ENCODE measurements at places on chromosomes 11 and 22.

- no peak for DNase-seq
Observed at GRCh38 chr11:69253028-69253427, 40.9 kb upstream of the MYEOV start.

- no peak for DNase-seq
Observed at GRCh38 chr11:36743039-36743438, 145.0 kb upstream of the RAG2 start.

DNA sequence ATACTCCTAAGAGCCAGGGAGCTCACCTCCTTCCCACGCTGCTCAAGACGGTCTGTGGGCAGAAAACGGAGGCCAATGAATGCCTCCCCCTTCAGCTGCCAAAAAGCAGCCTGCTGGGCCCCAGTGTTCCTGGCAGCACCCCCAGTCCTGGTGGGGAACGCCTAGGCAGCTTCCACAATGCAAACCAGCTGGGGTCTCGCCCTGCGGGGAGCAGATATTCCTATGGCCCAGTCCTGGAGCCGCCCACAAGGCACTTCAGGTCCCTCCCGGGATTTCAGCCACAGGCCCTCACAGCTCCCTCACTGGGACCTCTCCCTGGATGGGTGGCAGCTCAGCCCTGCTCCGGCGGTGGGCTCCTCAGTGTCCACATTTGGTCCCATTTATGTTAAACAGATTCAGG is 29.2 kb downstream of the A4GALT start:
- no peak for DNase-seq

DNA sequence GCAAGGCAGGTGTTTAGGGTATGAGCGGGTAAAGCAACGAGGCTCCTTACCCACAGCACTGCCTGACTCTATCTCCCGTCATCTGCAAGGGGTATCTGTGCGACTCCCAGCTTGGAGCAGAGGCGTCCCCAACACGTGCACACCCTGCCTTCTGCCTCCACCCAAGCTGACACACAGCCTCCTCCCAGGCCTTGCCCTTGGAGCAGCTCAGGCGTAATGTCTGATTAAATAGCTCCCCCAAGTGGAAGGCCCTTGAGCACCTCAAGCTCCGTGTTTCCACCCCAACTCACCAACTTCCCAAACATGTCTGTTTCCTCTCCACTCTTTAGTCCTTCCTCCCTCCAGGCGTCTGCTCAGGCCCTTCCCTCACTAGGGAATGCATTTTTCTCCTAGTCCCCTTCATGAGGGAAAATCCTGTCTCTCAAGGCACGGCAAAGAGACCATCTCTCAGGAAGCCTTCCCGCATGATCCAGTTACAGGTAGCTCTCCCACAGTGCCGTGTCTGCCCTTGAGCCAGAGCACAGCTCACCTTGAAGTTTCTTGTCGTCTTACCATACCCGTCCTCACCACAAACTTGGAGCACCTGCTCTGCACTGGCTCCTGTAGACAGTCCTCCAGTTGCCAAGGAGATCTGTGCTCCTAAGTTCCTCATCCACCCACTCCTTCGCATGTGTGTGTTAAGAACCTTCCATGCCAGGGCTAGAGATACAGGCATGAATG is 15.8 kb downstream of the CYB5R2 start:
- DNase-seq: no peak

DNA sequence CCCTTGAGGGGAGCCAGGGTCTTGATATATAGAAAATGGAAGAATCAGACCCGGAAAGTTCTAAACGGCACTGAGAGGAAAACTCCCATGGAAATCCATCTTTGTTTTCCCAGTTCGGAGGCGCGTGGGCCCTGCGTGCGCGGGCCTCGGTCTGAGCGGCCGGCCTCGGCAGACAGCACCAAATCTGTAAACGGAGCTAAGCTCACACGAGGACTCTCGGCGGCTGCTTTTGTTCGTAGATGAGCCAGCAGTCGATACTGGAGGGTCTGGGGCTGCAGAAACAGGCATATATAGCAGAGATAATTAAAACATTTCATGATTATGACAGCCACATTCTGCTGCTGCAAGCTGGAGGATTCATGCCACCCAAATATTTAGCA is 68.5 kb upstream of the PPARA start:
- DNase-seq: no peak

- no peak for DNase-seq
Observed at GRCh38 chr11:47105974-47106373, 70.7 kb downstream of the ARFGAP2 start.

DNA sequence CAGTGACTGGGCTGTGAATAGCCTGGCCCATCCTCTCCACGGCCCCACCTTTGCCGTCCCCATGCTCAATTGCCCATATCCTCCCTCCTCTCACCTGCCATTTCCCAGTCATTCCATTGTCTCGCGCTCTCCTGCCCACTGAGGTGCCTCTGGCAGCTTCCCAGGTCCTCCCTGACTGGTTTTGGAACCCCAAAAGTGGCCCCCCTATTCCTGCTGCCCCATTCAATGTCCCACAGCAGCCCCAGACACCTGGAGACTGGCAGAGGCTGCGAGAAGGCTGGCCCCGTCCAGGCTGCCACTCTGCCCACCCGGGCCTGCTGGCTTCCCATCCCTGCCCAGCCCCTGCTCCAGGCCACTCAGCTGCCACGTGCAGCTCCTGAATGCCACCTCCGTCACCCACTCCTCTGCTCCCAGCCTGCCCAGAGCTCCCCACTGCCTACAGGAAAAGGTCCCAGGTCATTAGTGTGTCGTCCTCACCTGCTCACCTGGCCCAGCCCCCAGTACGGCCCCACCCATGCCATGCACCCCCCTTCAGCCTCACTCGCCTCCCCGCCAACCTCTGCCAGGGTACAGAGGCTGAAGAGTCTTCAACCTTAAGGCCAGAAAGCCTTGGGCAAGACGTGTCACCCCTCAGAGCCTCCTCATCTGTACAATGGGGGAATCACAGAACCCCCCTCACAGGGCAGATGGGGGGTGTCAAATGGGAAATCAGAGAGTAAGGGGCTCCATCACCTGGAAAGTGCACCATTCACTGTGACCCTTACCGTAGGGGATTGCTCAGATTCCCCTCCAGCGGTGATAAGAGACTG is 37.5 kb downstream of the KCNJ4 start:
- no peak for DNase-seq

DNA sequence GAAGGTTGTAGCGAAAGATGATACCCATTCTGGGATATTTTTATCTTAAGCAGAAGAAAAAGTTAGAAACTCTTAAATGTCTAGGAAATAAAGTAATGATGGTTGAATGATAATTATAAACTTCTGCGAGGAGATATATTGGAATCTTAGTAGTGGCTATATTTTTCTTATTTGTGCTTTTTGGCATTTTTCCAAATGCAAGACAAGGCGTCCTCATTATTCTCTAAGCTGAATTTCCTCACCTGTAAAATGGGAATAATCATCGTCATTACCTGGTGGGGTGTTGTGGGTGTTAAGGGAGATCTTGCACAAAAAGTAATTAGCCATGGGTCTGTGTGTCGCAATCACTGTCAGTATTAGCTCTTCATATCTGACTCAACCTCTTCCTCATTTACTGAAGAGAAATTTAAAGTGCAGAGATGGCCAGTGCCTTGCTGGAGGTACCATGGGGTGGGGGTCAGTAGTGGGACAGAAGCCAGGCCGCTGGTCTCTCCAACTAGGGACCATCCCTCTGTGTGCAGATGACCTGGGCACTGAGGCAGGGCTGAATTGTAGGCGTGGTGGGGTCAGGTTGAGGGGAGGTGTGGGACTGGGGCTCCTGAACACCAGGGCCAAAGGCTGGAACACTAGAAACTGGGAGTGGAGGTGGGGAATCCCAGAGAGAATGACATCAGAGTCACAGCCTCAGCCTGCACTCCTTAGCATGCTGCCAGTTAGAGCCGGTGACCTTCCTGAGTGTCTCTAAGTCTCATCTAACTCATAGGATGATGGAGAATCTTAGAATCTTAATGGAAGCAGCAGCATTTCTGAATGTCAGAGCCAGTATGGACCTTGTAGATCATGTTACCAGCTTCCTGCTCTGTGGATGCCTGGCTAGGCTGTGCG is 4.1 kb downstream of the PITPNM1 start:
- DNase-seq: no peak

DNA sequence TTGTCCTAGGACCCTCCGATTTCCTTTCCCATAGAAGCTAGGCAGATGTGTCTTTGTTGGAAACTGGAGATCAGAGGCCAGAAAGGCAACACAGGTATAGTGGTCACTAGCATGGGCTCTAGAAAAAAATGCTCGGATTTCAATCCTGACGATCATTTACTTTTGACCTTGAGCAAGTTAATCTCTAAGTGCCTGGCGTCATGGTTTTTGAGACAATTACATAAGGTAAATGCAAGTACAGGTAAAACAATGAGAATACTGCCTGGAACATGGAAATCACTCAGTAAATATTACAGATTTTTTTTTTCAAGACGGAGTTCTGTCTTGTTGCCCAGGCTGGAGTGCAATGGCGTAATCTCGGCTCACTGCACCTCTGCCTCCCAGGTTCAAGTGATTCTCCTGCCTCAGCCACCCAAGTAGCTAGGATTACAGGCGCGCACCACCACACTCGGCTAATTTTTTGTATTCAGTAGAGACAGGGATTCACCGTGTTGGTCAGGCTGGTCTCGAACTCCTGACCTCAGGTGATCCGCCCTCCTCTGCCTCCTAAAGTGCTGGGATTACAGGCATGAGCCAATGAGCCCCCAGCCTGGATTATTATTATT is 1.1 kb upstream of the DENND5A start:
- DNase-seq: no peak

- no peak for DNase-seq
Observed at GRCh38 chr11:118148856-118149255, 3.8 kb downstream of the SCN4B start.

DNA sequence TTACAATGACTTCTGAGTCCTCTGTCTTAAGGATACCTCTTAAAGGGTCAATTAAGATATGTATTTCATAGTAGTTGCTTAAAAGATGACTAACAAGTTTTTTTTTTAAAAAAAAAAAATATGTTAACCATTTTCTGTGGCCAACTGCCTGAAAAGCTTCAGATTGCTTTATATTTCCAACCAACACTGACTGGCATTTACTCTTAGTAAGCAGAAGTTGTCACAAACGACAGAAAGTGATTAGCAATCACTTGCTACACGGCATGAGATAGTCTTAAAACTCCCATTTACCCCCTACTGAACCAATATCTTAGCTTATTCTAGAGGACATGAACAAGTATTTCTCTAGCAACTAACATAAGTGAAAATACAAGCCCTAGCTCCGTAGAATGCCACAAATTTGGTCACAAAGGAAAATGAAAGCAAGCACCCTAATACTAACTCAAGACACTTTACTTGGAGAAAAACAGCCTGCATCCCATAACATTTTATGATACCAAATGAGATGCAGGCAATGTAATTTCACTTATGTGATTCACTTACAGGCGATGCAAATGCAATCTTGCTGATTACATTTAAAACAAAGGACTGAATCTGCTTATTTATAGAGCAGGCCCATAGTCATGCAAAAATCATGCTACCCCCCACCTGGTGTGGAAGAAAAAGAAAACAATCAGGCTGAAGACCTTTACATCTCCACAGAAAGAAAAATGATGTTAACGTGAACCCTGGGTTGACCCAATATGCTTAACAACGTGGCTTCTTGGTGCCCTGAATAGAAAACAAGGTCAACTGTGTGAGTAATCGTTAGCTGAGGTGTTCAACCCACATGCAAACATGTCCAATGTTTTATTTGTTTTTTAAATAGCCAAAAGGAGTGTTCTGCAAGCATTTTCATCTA is 25.7 kb downstream of the MPPED2 start:
- DNase-seq: no peak

DNA sequence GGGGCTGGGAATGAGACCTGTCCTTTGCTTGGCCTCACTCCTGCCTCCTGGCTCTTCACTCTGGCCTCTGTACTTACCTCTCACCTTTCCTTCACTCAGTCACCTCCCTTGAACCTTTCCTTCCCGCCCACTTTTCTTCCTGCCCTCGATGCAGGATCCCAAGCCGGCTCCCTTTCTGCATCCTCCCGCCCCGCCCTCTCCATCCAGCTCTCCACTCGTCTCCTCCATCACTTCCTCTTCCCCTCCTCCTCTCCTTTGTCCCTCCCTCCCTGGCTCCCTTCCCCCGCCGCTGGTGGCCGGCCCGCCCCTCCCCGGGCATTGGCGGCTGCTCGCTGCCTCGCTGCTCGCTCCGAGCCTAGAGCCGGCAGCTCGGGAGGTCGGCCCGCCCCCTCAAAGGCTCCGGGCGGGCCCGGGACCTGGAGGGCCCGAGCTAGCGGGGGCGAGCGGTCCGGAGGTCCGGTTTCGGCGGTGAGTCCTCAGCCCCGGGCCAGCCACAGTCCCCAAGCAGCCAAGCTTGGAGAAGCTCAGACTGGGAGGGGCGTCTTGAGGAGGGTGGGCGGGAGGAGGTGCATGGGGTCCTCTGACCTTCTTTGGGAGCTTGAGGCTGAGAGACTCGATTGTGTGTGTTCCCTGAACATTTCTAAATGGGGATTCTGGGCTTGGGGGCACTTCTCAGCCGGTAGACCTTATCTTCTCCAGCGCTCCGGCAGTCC is 13.8 kb downstream of the PHLDB1 start:
- DNase-seq: no peak

DNA sequence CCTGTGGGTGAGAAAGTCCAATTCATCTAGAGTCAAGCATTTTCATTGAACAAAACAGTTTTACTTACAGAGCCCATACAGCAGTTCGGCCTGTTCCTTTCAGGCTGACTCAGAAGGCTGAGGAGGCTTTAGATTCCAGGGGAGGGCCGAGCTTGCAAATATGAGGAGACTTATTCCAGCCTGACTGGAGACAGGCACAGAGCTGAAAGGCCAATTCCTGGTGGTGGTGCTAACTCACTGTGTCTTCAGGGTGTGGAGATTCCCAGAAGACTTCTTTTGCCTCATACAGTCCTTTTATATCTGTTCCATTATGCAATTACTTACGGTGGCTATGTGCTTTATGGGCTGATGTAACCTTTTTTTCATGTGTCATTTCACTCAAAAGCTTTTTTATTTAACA is at the start of gene OR51E2:
OR51E2 (minus strand) TSS at position 269 of the 400 bp plus-strand sequence. CDS start 15,142 bp downstream, outside the sequence.
- DNase-seq: no peak

DNA sequence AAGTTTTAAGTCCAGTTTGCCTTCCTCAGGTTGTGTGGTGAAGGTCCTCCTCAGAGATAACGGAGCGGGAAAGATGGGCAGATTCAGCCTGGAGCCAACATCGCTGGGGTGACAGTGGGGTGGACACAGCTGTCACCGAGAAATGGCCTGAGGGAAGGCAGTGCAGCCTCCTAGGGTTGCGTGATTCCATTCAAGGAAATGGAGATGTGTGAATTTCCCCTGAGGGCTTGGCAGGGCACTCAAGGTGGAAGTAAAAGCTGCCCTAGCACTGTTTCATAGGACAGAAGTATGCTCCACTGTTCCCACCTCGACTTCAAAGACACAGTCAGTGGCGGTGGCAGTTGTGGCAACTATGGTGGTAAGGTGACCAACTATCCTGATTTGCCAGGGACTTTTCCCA is 15.4 kb upstream of the CAT start:
- DNase-seq: no peak

DNA sequence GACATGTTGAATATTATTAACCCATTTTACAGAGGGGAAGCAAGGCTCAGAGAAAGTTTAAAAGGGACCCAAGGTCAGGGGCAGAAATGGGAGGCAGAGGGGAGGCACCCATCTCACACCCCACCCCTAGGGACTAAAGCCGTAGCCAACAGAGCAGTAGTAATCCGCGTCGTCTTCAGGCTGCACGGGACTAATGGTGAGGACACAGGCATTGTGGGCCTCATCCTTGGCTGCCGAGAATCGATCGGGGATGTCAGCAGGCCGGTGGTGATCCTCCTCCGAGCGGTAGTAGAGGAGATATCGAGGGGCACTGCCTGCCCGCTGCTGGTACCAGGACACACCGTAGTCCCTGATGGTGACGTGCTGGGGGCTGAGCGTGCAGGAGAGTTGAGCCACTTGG is 1.5 kb downstream of the VPREB3 start:
- DNase-seq: no peak
